GM19239 (cell line): ENCODE measurements at places on chromosomes 7 and 10.

- no peak for DNase-seq
These were observed 193.6 kb downstream of the MLLT10 start for GRCh38 chr10:21727452-21728168.

DNA sequence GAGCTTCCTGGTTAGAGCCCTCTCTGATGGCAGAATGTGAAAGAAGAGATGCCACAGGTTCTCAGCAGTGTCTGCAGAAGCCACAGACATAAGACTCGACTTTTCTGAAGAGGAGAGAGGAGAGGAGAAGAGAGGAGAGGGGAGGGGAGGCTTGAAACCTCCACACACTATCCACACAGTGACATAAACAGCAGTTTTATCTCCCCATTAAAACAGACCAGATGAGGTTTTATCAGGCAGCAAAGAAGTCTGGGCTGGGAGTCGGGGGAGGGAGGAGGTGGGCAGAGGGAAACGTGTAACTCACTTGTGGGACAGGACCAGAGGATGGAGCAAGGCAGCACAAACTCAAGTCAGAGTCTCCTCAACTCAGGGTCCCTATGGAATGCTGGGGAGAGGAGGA lies 76.5 kb downstream of the XPNPEP1 start:
- DNase-seq = no peak

GRCh38 chr10:91908337-91909116 lies 759 bp downstream of the FGFBP3 start:
- DNase-seq = peak; percentile 76

DNA sequence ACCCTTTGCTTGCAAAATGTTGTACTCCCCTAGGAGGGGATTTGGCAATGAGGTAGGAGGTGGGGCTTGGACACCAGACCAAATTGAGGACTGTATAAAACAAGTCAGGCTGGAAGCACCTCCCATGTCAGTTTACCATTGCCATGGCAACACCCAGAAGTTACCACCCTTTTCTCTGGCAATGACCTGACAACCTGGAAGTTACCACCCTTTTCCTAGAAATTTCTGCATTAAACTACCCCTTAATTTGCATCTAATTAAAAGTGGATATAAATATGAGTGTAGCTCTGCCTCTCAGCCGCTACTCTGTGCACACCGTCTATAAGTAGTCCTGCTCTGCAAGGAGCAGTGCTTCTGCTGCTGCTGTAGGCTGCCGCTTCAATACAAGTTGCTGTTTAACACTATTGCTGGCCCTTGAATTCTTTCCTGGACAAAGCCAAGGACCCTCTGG lies 7.8 kb upstream of the BLNK start:
- DNase-seq = no peak

- no peak for DNase-seq
These were observed 666.0 kb upstream of the LRRTM3 start for GRCh38 chr10:66259836-66260235.
